ENCODE measurements at places on chromosomes 7 and 10.

- no peak for DNase-seq
Measured at GRCh38 chr7:135389971-135390370, 119.9 kb downstream of the CNOT4 start.

GRCh38 chr10:44801383-44802327 lies 109.5 kb upstream of the TMEM72 start:
- peak; percentile 20 for DNase-seq

- DNase-seq, result no peak
Measured at GRCh38 chr10:12432402-12433189, 83.2 kb downstream of the CAMK1D start.

DNA sequence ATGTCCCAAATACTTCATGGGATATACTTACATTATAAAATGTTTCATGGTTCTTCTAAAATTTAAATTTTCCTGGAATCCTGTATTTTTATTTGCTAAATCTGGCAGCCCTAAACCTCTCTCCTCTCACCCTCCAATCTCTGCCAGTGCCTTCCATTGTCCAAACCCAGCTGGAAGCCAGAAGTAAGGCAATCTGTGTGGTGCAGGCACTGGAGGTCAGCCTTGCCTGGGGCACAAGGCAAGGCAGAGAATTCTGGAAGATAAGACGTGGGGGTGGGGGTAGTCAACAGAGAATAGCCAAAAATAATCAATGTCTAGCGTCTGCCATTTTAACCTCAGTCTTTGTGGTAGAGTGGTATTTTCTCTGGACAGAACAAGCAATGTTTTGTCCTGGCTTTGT lies 381.7 kb downstream of the GPAM start:
- no peak for DNase-seq

DNA sequence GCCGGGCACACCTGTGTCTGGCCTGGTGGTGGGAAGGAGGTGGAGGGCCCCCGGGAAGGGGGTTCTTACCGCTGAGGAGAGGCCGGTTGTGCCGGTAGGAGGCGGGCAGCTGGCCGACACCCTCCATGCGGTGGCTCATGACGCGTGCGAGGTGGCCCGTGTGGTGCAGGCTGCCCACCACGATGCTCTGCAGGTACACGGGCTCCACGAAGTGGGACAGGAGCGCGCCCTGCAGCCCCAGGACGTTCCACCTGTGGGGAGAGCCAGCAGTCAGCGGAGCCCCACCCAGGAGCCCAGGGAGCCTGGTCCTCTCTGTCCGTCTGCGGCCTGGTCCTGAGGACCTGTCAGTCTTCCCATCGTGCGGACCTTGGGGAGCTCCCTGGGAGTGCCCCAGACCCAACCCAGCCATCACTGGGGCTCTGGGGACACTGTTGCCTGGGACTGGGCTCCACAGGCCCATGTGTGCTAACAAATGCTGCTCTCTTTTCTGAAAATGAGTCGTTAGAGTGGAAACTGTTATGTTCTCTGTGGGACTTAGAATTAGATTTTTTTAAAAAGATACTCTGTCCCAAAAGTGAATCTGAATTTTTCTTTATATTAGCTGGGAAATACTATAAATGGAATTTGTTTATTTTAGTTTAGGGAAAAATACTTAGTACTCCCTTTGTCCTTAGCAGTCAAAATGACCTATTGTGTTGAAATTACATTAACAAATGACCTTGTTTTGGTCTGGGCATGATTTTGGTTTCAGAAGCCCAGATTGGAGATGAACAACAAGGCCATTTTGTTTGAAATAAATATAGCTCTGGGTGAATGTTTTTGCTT lies 143.9 kb downstream of the WDR37 start:
- DNase-seq, result no peak

- no peak for DNase-seq
Measured at GRCh38 chr7:21412410-21412851, 15.5 kb upstream of the SP4 start.

GRCh38 chr7:134530460-134530859 lies 3.1 kb downstream of the AKR1B10 start:
- no peak for DNase-seq

DNA sequence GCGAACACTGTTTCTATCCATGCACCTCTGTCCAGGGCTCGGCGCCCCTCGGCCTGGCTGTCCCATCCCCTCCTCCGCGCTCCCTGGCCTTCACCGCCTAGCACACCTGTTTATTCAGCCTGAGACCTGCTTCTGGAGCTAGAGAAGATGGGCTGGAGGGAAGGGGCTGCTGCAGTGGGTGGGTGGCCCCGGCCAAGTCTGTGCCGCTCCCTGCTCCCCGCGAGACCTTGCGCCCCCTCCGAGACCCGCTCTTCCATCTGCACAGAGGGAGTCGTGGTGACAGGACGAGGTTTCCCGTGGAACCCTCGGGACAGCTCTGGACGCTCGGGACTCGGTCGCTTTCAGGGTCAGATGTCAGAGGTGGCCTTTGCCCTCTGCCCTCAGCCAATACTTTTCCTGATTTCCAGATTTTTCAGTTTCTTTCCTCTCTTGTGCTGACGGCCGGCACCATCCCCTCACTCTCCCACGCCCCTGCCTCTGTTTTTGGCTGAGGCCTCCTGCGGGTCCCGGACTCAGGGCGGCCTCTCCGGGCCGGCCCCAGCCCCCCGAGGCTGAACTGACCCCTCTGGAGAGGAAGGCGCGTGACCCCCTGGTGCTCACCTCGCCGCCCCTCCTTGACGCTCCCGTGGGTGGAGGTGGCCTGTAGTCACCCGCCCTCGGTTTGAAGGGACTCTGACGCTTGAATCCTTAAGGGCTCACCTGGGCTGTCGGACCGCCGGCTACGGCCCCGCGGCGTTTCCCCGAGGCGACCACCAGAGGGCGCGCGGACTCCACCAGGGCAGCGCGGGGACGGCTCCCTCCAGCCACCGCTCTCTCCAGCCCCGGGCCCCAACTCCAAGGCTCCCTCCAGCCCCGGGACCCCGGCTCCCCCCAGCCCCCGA lies 15.6 kb downstream of the SHH start:
- DNase-seq, result peak; percentile 71

GRCh38 chr7:50281680-50282445 lies 22.7 kb upstream of the IKZF1 start:
- DNase-seq, result no peak

GRCh38 chr7:112150823-112151641 lies 55.2 kb downstream of the DOCK4 start:
- no peak for DNase-seq

DNA sequence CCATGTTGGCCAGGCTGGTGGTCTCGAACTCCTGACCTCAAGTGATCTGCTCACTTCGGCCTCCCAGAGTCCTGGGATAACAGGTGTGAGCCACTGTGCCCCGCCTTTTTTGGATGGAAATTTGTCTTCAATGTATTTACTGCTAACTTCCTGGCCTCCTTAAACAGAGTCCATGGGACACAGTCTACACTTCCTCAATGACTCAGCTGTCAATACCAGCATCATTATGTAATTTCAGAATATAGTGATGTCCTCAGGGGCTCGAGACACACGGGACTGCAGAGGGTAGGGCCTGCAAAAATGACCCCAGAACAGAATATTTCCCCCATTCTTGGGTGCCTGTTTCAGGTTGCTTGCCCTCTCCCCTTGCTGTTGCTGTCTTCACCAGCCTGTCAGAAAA lies 31.1 kb downstream of the CAMK2G start:
- DNase-seq, result no peak

GRCh38 chr10:63133821-63134557 lies 861 bp downstream of the NRBF2 start:
- DNase-seq, result no peak

GRCh38 chr7:142927085-142927745 lies 6.3 kb downstream of the TRPV5 start:
- DNase-seq, result no peak

- DNase-seq, result no peak
Measured at GRCh38 chr10:123999956-124000615, 93.3 kb downstream of the CHST15 start.

GRCh38 chr7:23458044-23458443 lies 12.2 kb downstream of the IGF2BP3 start:
- DNase-seq, result no peak

All from BE2C (cell line).